ENCODE measurements at places on chromosomes 4 and X. TPM values are rescaled to one million over a fixed set of nuclear protein-coding genes. Genes with fewer than 3 reads are reported as not detected.
A peak's percentile ranks its signal among the peaks of the same experiment; 100 is the strongest.

GRCh38 chr4:158811704-158812103 lies 42.9 kb downstream of the FNIP2 start:
- DNase-seq, result no peak

DNA sequence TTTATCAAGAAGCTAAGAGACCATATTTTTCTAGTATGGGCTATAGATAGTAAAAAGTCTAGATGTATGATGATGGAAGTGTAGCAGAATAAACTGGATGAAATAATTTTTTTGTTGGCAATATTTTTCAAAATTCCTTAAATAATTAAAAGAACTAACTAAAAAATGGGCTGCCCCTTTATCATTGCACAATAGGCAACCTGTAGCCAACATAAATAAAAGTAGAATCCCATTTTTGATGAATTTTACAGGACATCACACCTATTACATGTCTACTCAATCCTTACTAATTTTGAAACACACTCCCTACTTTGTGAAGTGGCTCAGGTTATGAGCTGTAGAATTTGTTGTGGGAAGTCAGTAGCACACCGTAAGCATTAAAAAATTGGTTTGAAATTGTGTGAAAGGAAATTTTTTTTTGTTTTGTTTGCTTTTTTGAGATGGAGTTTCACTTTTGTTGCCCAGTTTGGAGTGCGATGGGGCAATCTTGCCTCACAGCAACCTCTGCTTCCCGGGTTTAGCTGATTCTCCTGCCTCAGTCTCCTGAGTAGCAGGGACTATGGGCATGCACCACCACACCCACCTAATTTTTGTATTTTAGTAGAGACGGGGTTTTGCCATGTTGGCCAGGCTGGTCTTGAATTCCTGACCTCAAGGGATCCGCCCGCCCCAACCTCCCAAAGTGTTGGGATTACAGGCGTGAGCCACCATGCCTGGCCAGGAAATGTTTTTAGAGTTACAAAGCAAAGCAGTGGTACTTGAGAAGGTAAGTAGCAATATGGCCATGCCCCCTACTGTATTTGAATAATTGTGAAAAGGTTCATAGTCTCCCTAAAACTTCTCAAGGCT lies 8.9 kb upstream of the RUFY3 start:
- no peak for DNase-seq

DNA sequence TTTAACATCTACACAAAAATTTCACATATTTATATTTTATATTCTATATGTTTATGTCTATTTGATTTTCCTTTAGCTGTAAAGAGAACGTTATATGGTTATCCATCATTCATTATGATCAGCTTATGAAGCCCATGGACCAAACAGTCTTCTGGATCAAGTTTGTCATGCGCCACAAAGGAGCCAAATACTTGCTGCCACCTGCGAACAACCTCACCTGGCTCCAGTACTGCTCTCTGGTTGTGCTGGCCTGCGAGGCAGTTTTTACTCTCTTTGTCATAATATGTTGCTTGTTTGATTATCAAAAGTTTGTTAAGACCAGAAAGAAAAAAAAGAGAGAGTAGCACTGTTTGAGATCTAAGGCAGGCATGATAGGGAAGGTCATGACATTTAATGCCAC lies 38.2 kb downstream of the UGT2B7 start:
- DNase-seq, result no peak

- no peak for DNase-seq
These were observed 31.3 kb upstream of the ASMTL start for GRCh38 chrX:1483843-1484637.

GRCh38 chr4:188082796-188083195 lies 26.6 kb downstream of the TRIML2 start:
- DNase-seq, result no peak

DNA sequence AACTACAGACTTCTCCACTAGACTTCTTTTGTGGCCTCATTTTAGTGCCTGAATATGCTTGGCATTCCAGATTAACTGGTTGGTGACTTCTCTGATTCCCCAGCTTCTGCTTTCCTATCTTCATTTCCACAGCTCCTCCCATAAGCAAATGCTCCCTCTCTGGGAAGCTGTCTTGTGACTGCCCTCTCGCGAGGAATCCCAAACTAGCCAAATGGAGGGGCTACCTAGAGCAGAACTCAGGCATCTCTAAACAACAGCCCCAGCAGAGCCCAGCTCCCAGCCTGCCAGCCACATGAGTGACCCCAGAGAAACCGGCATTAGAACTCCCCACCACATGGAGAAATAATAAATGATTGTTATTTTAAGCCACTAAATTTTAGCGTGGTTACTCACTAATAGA lies 7.6 kb upstream of the VEGFD start:
- DNase-seq, result no peak

DNA sequence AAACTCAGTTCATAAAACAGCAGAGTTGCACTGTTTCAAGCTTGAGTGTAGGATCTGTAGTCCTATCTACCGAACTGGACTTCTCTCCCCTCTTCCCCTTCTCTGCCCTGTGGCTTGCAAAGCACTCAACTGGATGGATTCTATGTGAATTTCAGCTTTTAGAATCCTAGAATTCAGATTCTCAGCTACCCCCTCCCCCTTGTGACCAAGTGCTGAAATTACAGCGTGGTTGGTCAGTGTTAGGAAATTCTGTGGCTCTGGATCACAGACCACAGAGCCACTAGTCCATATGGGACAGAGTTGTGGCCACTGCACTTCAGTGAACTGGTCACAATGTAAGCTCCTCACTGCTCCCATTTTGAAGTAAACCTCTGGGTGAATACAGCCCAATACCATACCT lies 64.6 kb upstream of the TRPC5 start:
- no peak for DNase-seq

- no peak for DNase-seq
These were observed 465.5 kb upstream of the HS3ST1 start for GRCh38 chr4:11894221-11894620.

- no peak for DNase-seq
These were observed 46.6 kb upstream of the TMEM184C start for GRCh38 chr4:147570616-147571015.

- no peak for DNase-seq
These were observed 252.9 kb upstream of the SMIM31 start for GRCh38 chr4:164501074-164501473.

GRCh38 chr4:15982842-15983524 lies 20.0 kb upstream of the FGFBP2 start:
- DNase-seq, result peak; percentile 3

DNA sequence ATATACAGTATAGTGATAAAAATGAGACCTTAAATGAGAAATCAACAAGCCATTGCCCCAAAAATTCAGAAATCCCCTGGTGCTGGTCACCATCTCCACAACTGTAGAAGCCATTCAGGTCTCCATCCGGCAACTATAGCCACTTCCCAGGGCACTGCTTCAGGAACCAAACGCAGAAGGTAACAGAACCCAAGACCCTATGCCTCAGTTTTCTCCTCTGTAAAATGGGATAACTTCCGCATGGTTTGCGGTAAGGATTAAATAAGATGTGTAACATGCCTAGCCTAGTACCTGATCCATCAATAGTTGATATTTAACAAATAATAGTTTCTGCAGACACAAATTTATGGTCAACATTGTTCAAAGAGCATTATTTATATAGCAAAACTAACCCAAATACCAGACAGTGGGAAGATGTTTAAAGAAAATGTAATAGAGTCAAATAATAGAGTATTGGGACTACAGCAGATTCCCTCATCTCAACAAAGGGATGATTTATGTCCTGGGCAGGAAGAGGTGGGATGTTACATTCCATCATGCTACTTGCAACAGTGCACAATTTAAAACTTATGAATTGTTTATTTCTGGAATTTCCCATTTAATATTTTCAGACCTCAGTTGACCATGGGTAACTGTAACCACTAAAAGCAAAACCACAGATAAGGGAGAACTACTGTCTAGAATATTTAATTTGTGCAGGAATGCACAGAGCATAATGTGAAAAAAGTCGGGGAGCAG lies 30.0 kb downstream of the IRF2 start:
- DNase-seq, result no peak

DNA sequence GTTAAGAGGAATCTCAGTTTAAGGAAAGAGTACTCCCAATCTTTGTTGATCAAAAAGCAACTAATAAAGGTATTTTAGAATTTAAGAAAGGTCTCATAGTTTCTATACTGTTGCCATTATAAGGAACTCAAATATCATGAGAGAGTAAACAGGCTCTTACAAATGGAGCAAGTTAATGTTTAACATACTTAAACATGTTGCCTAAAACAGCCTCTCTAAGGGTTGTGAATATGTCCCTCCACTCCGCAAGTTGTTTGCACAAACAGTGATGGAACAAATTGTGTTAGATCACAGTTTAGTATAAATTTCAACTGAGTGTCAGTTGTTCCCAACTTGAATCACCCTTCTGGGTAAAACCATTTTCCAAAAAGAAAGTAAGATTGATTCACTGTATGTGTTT lies 1678.3 kb downstream of the PCDH19 start:
- DNase-seq, result no peak

- DNase-seq, result no peak
These were observed 19.8 kb upstream of the GTPBP6 start for GRCh38 chrX:338281-338835.

DNA sequence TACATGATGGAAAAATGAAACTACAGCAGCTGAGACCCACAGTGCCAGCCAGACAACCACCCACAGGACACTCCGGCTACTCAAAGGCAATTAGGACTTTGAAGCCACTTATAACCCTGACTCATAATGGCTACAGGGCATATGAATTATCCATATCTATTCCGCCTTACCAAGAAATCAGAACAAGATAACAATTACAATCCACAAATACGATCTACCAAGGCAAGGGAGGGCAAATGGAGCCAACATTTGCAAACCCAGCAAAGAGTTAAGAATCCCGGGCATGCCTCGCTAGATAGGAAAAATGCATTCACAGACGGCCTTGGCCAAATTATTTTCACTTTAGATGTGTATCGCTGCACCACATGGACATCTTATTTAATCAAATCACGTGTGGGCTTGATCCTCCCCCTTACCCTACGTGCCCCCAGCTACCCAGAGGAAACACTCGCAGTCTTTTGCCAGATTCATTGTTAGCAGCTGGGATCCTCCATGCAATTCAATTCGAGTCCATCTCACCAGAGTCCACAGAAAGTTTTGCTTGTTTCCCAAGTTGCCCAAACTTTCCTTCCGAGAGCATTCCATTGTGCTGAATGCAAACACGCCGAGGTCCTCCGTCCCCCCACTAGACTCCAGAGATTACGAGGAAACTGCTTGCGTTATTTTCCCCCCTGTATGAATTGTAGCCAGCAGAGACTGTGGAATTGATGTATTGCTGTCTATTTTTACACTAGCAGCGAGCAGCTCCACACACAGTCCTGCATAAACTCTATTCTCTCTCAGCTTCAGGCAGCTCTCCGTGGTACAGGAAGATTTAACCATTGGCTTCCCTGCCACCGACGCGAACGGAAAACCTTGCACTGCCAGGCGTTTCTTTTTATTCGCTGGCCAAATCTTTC lies 1.2 kb downstream of the PPARGC1A start:
- peak; percentile 71 for DNase-seq

GRCh38 chr4:150126864-150127203 lies 48.6 kb downstream of the DCLK2 start:
- DNase-seq, result no peak

GRCh38 chr4:113008716-113009115 lies 40.7 kb upstream of the ANK2 start:
- no peak for DNase-seq

- no peak for DNase-seq
These were observed 61.3 kb downstream of the CHRDL1 start for GRCh38 chrX:110734271-110734670.

GRCh38 chrX:132837967-132838366 lies 120.5 kb downstream of the HS6ST2 start:
- DNase-seq, result no peak

DNA sequence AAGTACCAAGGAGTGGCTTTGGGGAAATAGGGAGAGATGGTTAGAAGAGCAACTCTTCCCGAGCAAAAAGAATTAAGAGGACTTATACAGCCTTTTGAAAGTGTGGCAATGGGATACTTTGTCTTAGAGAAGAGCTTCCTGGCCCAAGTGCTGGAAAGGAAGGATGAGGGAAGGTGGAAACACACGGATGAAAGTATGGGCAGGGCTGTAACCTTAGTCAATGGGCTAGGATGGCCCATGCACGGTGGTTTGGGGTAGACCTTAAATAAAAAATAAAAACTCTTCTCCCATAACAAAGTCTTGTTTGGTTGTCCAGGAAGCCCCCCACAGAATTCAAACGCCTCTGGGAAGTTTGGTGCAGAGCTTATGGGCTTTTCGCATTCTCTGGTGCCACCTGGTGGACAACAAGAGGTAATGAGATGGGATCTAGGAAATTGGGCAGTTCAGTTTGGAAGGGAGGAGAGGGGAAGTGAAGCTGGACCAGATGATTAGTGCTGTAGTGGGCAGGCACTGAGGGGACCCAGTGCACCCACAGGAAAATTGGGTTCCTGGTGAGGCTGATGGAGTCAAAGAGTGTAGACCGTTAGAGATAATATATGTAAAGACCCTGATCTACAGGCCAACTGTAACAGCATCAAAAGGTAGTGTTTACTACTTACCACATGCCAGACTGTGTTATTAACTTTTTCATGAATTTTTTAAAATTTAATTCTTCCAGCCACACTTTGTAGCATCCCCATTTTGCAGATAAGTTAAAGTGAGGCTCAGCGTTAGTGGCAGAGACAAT lies 13.8 kb upstream of the ENOX2 start:
- DNase-seq, result peak; percentile 66

- no peak for DNase-seq
These were observed 118.5 kb upstream of the NPFFR2 start for GRCh38 chr4:71913275-71913674.

- no peak for DNase-seq
These were observed 112.9 kb downstream of the KCNIP4 start for GRCh38 chr4:21835712-21836111.

DNA sequence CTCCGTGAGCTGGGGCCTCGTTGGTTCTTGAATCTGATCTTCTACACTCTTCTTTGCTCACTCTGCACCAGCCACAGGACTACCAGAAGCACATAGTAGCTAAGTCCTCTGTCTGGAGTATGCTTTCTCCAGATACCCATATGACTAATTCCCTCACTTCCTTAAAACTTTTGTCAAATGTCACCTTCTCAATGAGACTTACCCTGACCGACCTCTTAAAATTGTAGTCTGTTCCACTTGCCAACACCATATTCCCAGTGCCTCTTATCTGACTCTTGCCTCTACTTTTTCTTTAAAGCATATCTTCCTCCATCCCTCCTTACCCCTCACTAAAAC lies 10.0 kb downstream of the PARM1 start:
- DNase-seq, result no peak

- no peak for DNase-seq
These were observed 21.1 kb downstream of the VSIG4 start for GRCh38 chrX:66018585-66019309.

- peak; percentile 75 for DNase-seq
These were observed 78.8 kb downstream of the RLIM start for GRCh38 chrX:74535408-74536151.

GRCh38 chr4:128600410-128600809 lies 209.1 kb upstream of the JADE1 start:
- peak; percentile 80 for DNase-seq

- DNase-seq, result no peak
These were observed 300.4 kb upstream of the BMP3 start for GRCh38 chr4:80730158-80730557.

GRCh38 chr4:38891051-38891983 lies 23.7 kb downstream of the FAM114A1 start:
- DNase-seq, result no peak

Gene SSX4
- not detected for total RNA-seq

Gene TRIM2
- total RNA-seq, result 40.4 TPM

Gene PCSK1N
- total RNA-seq, result 8.5 TPM

Gene NBDY
- total RNA-seq, result 13.1 TPM

Gene ANOS1
- 22.5 TPM for total RNA-seq

Gene TMEM47
- 43.7 TPM for total RNA-seq

Gene USP17L15
- not detected for total RNA-seq

Gene HMGN5
- 7.8 TPM for total RNA-seq

Gene CDS1
- total RNA-seq, result 2.2 TPM

Gene CTAG1B
- total RNA-seq, result not detected

Gene DGAT2L6
- total RNA-seq, result not detected
